ENCODE measurements at places on chromosomes 2 and 18.

DNA sequence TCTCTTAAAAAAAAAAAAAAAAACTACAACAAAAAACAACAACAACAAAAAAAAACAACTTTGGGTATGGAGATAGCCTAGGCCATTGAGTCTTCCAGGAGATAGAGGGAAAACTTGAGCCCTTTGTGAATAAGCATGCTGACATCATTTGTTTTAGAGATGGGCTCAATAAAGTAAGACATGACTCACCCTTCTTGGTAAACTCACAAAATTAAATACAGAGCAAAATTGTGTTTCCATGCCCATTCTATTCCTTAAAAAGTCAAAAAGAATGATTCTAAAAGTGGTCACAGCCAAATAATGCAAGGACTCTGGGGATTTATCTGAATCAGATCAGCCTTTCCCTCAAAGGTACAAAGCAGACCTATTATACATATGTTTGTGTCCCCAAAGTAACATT, 117.4 kb downstream of the ETAA1 start:
- no peak for DNase-seq

GRCh38 chr18:65788373-65788772, 37.6 kb downstream of the CDH7 start:
- DNase-seq, result no peak

DNA sequence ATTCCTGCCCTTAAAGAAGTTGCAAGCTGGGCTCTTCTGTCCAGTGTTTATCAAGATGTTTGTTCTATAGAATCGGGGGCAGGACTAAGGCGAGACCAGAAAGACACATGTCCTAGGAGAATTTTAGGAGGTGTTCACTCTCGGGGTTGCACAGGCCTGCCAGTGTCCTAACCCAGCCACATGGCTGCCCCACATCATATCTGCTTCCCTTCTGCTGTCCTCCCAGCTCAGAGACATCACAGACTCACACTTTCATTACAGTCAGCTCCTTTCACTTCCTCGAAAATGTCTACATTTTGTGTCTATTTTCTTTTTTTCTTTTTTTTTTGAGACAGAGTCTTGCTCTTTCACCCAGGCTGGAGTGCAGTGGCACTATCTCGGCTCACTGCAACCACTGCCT, 10.7 kb upstream of the MRO start:
- no peak for DNase-seq

GRCh38 chr18:49022311-49023161, 71.8 kb upstream of the SMAD7 start:
- no peak for DNase-seq

All from T-helper 2 cell (primary cell).